ENCODE measurements at places on chromosomes 1 and 21.
A peak's percentile ranks its signal among the peaks of the same experiment; 100 is the strongest.

GRCh38 chr1:165882168-165882837 lies 54.9 kb downstream of the UCK2 start:
- DNase-seq = no peak

- DNase-seq = peak; percentile 11
Measured at GRCh38 chr1:150235294-150235851, 539 bp downstream of the ANP32E start.

DNA sequence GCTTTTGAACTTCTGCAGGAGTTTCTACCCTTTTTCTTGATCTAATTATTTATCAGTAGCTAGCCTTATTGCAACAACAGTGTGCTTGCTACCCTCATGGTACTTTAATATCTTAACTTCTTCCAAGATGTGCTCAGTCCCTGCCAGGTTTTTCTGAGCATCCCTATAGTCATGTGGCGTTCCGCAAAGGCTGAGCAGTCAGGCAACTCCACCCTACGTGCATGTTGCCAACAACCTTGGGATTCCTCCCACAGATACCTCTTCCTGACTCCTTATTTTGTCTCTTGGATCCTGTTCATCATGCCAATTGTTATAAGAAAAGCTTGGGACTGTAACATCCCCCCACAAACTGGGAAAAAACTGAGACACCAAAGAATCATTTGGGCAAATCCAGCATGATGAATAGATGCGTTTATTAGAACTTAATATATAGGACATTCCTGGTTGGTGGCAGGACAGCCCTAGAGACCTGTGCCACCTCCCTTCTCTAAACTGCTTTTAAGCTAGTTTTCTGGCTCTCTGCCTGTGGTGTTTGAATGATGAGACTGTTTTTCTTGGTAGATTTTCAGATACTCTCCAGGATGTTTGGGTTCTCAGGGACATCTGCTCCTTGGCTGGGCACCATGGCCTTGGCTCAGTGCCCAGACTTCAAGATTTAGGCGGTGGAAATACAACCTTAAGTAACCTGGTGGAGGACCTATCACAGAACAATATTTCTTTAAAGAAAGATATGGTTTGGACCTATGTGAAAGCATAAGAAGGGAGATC lies 27.1 kb upstream of the KCTD3 start:
- no peak for DNase-seq

DNA sequence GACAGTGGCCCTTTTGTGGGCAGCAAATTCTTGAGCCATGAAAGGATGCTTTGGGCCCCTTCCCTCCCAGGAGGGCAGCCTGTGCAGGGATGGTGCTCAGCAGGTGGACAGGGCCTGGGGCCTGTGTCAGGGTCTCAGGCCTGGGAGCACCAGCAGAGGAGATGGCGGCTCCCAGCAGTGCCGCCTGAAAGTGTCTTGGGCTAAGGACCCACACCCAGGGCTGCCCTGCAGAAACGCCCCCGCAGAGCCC lies 23.9 kb downstream of the FTCD start:
- DNase-seq = no peak

DNA sequence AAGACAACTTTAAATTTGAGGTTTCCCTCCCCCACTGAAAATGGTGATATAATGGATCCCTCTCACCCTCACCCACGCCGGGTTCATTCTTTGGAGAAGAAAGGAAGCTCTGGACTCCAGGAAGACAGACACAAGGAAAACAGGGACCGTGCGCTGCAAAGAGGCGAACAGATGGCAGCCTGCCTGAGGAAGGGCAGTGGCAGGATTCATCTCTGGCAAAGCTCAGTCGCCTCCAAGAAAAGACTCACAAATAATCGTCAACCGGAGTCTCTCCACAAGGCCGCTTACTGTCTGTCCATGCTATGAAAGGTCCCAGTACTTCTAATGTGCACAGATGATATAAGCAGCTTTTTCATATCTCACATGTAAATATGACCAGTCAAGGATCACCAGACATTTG lies 110.3 kb downstream of the TIAM1 start:
- no peak for DNase-seq

GRCh38 chr1:182616130-182617013 lies 12.2 kb upstream of the RGS16 start:
- peak; percentile 90 for DNase-seq

DNA sequence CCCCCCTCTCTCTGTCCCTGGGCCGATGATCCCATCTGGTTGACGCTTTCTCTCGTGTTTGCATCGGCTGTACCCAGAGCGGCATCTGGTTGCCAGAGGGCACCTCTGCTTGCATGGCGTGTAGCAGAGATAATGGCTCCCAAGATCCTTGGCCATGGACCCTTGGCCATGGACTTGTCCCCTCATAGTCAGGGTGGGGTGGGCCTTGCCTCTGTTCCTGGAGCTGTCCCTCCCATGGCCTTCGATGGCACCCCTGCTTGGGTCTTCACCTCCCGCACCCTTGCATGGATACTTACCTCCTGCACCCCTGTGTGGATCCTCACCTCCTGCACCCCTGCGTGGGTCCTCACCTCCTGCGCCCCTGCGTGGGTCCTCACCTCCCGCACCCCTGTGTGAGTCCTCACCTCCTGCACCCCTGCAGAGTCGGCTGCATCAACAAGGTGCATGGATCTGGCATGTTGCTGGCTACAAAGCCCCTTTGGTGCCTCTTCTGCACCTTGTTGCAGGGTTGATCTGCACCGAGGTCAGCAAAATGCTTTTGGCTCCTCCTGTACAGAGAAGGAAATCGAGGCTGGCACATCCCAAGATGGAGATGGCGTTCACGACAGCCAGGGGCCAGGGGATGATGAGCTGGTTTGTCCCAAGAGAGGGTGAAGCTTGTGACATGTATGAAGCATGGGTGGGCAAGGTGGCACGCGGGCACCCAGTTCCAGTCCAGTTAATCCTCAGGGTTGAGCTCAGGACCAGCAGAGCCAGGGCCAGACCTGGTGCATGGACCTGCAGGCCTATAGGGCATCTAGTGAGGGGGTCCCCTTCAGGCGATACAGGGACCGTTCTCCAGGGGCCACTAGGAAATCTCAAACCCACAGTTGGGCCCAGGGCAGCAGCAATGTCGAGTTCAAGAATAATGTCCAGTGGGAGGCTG lies 46.1 kb upstream of the C1orf174 start:
- no peak for DNase-seq

DNA sequence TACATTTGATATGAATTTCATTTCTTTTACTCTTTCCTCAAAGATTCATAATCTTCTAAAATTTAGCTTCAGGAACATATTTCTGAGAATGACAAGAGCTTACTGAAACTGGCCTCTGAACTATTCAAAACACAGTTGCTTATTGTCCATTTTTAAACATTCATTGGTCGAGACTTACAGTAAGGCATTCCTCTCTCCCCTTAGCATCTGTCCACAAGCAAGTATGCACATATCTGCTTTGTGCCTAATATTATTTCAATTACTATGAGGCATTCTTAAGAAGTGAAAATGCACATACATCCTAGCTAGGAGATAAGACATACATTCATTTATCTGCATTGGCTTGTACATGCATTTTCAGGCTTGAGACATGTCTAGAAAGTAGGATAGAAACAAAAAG lies 488.7 kb downstream of the PTBP2 start:
- no peak for DNase-seq

- no peak for DNase-seq
Measured at GRCh38 chr1:29931477-29932175, 695.3 kb downstream of the PTPRU start.

GRCh38 chr1:69540052-69540451 lies 27.7 kb upstream of the LRRC7 start:
- DNase-seq = no peak

- no peak for DNase-seq
Measured at GRCh38 chr1:164950541-164950986, 391.6 kb downstream of the PBX1 start.

GRCh38 chr1:18662286-18662639 lies 31.6 kb downstream of the PAX7 start:
- DNase-seq = no peak

DNA sequence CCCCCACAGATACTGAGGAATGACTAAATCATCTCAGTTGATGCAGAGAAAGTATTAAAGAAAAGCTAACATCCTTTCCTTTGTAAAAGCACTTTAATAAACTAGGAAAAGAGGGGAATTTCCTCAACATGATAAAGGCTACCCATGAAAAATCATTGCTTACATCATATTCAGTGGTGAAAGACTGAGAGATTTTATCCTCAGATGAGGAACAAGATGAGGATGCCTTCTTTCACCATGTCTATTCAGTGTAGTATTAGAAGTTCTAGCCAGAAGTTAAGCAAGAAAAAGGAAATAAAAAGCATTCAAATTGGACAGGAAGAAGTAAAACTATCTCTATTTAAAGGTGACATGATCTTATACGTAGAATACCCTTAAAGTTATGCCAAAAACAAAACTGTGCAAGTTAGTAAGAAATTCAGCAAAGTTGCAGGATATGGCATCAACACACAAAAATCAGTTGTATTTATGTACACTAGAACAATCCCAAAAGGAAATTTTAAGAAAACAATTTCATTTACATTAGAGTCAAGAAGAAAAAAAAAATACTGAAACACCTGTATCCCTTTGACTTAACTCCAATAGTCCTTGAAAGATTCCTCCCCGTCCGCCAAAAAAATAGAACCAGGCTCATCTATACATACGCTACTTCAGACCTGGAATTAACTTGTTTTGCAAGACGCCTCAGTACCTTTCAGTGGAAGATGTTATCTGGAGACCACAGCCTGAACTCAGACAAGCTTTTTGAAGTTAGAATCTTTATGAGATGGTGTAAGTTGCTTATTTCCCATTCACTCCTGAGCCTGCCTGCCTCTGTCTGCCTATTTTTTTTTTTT lies 17.5 kb downstream of the ZMYM4 start:
- DNase-seq = peak; percentile 23

DNA sequence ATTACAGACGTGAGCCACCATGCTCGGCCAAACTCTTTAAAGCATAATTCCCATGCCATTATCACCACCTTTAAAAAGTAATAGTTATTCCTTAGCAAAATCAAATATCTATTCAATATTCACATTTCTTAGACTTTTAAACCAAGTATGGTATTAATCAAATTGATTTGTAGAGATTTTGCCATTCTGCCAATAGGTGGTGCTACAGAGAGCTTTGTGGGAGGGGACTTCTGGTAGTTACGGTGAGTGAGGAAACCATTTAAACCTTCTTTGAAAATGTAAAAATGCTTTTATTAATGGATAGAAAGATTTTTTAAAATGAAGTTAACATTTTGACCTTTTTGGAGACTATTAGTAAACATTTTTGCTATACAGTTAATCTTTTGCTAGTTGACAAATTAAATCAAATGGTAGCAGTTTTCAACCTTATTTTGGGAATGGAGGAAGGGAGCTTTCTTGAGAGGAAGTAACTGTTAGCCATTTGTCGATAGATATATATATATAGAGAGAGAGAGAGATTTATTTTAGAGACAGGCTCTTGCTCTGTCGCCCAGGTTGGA lies 19.3 kb downstream of the IARS2 start:
- DNase-seq = peak; percentile 71

DNA sequence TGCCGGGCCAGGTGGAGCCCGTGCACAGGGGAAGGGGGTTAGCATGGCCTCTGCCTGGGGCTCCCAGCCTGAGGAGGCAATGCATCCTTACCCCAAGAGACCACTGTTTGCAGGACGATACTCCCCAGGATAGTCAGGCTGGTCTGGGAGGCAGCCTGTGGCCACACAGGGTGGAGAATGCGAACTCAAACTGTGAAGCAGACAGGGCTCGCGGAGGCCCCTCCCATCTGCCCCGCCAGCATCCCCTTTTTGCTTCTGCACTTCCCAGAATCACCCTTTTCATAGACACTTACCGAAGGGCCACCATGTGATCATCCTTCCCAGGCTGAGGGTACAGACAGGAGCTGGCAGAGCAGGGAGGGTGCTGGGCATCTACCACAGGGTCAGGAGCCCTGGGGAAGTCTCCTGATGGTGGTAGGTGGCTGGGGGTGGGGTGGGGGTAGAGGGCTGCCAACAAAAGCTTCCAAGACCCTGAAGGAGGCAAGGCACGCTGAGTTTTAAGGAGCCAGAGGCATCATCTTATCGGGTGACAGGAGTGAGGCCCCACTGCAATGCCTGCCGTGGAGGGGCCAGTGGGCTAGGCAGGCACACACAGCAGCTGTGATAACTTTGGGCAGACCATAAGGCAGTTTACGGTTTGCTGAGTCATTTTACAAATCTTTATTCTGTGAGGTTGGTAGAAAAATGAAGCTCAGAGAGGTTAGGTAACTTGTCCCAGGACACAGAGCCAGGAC lies 31.3 kb upstream of the BTG2 start:
- no peak for DNase-seq
